Prostate gland (tissue), 2 donors: ENCODE measurements at places on chromosomes 7 and 10. TPM values are rescaled to one million over a fixed set of nuclear protein-coding genes. Genes with fewer than 3 reads are reported as not detected.

The CAMK1D gene
- total RNA-seq = 4.8 TPM

GRCh38 chr10:51532044-51532443 is 167.4 kb downstream of the CSTF2T start:
- no peak for DNase-seq

DNA sequence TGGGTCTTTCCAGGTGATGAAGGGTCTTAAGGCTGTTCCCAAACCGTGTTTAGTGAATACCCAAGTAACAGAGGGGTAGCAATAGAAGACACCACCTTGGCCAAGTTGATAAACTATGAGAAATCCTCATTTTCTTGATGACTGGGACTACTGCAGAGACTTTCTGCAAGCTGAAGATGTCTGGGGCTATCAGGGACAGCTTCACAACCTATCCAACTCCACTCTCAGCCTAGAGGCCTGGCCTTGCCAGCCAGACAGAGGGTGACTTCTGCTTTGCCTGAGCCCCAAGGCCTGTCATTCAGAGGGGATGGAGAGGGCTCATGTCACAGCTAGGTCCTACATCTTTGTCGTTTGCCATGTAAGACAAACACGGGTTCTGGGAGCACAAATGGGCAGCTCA is 255.9 kb upstream of the GRB10 start:
- no peak for DNase-seq

GRCh38 chr10:130737621-130738020 is 573.9 kb downstream of the TCERG1L start:
- no peak for DNase-seq

GRCh38 chr10:62895063-62895462 is 78.9 kb upstream of the EGR2 start:
- DNase-seq = no peak

- DNase-seq = peak; percentile 22
Observed at GRCh38 chr10:105952153-105952552, 1212.4 kb downstream of the SORCS1 start.

GRCh38 chr10:125151553-125152449 is 8.6 kb downstream of the CTBP2 start:
- DNase-seq = no peak

The MLXIPL gene
- total RNA-seq = 123 TPM

The SNCG gene
- total RNA-seq = 38.5 TPM

DNA sequence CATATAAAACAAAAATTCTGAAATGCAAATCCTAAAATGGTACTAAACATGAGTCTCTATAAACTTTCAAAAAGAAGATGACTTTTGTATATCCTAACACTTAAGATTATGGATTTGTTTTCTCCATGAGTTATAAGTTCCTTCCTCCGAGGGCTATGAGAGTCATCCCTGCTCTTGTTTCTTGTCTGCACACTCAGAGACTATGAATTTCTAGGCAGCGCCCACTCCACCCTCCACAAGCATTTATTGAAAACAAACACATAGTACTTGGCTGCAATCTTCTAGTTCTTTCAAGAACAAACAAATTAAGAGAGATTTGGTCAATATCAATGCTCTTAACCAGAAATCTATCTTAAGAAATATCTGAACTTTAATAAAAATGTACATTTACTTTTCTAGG is 211.7 kb downstream of the DKK1 start:
- no peak for DNase-seq

DNA sequence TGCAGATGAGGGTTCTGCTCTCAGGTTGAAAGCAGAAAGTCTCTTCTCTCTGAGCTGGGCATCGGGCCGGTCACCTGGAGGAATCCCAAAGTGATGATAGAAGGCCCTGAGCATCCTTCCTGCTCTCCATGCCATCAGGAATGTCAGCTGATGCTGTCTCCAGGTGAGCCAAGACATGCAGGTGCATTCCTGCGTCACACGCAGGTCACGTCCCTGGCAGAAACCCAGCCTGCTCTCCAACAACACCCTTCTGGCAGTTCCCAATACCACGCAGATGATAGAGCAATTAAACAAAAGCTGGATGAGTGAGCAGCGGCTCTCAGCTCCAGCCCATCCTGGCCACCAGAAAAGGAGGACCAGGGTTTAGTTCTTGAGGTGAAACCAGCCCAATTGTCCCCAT is 6.9 kb upstream of the WIPI2 start:
- DNase-seq = no peak

- no peak for DNase-seq
Observed at GRCh38 chr10:115998301-115998700, 274.7 kb downstream of the GFRA1 start.

DNA sequence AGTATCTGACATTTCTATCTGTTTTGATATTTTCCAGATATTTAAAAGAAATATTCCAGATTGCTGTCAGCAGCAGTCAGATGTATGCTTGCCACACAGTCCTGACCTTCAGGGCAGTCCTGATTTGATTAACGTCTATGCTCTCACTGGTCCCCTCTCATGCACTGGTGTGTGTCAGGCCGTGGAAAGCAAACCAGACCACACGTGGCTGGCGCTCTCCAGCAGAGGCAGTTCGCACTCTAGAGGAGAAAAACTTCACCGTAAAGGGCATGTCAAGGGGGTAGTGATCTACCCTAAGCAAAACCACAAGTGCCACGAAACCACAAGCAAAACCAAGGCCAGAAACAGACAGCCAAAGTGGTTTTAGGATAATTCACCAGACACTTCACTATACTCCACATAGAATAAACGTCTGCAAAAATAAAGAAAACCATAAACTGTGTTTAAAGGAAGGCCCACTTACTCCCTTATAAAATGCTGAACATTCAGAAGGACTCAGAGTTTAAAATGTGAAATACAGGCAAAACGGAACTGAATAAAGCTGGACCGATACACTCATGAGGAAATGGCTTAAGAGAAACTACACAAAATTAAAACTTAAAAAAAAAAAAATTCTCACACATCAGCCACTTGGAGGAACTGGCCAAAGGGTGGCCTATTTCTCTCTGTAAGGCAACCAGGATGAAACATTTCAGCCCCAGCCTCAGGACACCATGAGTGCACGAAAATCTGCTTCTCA is 26.4 kb downstream of the PARP12 start:
- no peak for DNase-seq

DNA sequence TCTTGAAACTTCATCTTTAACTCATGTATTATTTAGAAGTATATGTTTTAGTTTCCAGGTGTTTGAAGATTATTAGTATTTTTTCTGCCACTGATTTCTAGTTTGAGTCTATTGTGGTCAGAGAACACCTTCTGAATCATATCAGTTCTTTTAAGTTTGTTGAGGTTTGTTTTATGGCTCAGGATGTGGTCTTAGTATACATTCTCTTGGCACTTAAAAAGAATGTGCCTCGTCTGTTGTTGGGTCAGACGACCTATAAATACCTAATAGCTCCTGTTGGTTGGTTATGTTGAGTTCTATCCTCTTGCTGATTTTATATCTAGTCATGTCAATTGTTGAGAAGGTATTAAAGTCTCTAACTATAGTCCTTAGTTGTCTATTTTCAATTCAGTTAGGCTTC is 15.9 kb downstream of the TDRD1 start:
- no peak for DNase-seq

The SPDYE16 gene
- total RNA-seq = 0.51 TPM

DNA sequence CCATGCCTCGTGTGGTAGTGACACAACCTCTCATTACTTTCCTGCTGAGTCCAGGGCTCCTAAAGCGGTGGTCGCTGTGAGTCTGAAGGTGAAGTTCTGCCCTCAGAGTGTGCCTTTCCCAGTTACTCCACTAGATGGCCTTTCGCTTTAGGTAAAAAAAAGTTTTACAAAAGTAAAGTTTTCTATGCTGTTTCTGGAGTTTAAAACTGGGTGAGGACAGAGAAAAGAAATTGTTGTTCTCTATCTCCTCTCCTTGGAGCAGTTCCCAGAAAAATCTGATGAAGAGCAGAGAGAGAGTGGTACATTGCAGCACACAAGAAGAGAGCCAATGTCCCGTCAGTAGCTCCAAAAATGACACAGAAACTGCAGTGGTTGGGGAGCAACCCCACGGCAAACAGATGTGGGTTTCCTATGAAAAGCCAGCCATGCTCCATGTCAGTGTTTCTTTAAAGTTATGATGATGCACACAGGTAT is 257.1 kb downstream of the GLI3 start:
- DNase-seq = no peak

DNA sequence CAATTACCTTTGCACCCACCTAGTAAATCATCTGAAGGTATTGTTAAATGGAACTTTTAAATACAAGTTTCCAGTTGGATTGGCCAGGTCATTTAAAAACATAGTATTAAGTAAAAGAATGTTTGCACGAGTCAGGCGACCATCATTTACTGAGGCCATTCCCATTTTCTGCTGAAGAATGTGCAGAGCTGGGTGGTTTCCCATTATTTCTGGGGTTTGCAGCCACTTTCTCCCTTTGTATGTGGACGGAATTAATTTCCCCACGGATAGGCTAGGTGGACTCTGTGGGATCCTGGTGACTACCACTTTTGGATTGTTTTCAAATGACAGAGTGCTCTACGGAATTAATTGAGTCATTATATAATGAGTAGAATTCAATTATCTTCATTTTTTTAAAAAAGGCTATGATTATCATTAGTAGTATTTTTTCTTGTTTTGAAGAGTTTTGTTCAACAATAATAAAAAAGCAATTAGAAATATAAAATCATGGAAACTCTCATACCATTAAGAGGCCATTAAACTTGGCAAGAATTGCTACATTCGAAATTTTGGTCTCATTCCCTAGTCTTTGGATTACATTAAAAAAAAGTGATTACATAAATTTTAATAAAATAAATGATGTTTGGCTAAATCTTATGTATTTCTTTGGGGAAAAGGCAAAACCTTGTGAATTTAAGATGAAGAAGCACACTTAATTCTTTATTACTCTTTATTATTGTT is 120.4 kb upstream of the FZD8 start:
- DNase-seq = no peak

- DNase-seq = no peak
Observed at GRCh38 chr10:124706462-124707143, 37.6 kb downstream of the FAM53B start.

- no peak for DNase-seq
Observed at GRCh38 chr7:64892666-64893309, 10.3 kb upstream of the ZNF273 start.

- DNase-seq = no peak
Observed at GRCh38 chr7:142568435-142569097, 180.7 kb upstream of the PRSS1 start.

GRCh38 chr10:16968416-16969041 is 151.3 kb upstream of the RSU1 start:
- DNase-seq = no peak

GRCh38 chr7:35336444-35336843 is 82.5 kb upstream of the TBX20 start:
- DNase-seq = no peak

DNA sequence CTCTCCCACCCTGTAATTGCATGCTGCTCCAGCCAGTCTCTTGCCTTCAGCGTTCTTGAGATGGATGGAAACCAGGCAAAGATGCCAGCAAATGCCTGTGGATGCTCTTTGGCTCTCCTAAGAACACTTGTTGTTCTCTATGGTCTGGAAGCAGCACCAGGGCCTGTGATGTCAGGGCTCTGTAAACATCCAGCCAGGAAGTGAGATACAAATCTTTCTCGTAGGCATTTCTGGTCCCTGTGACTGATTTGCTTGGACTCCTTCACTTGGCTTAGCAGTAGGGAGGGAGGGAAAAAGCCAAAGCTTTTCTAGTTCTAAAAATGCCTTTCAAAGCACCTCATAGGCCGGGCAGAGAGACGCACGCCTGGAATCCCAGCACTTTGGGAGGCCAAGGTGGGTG is 201.3 kb downstream of the REEP3 start:
- DNase-seq = peak; percentile 79

DNA sequence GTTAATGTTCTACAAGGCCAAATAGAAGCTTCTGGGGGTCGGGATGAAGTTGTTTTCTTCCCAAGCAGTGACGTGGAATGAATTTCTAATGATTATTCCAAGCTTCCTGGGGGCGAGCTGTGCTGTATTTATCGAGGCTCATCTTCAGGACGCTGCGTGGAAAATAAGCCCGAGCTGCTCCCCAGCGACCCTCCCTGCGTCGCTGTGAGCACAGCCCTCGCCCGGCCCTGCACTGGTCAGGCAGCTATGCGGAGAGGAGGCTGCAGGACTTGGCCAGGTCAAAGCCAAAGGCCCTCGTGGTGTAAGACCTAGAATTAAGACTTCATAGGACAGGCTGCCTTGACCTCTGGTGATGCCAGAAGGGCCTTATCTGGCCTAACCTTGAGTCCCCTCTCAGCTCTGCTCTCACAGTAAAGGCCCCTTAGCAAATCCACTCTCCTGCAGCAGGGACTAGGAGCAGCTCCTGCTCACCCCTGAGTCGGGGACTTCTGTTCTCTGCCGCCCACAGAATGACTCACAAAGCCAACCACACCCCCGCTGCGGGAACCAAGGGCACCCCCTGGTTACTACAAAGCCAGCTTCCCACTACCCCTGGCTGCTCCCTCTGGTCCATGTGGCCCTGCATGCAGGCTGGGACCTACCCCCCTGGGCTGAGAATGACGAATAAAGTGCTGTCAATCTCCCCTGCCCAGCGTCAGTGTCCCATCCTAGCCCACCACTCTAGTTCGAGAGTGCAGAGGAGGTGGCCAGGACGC is 501.6 kb downstream of the TCERG1L start:
- no peak for DNase-seq

GRCh38 chr10:18718991-18719390 is 59.8 kb downstream of the ARL5B start:
- DNase-seq = no peak

DNA sequence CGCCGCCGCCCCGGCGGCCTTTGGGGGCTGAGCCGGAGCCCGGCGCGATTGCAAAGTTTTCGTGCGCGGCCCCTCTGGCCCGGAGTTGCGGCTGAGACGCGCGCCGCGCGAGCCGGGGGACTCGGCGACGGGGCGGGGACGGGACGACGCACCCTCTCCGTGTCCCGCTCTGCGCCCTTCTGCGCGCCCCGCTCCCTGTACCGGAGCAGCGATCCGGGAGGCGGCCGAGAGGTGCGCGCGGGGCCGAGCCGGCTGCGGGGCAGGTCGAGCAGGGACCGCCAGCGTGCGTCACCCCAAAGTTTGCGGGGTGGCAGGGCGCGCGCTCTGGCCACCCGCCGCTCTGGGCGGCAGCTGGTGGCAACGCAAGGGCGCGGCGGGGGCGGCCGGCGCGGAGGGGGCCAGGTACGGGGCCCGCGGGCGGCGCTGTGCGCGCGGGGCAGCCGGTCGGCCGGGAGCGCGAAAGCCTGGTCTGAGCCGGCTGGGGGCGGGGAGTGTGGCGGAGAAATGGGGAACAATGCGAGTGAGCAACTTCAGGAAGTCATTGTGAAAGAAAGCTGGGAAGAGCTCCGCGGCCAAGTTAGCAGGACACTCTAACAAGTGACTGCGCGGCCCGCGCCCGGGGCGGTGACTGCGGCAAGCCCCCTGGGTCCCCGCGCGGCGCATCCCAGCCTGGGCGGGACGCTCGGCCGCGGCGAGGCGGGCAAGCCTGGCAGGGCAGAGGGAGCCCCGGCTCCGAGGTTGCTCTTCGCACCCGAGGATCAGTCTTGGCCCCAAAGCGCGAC is at the start of gene IKZF1:
IKZF1 (plus strand) TSS at position 588 of the 782 bp plus-strand sequence. CDS start 14,346 bp downstream, outside the sequence.
- DNase-seq = no peak

The HTR5A gene
- not detected for total RNA-seq

DNA sequence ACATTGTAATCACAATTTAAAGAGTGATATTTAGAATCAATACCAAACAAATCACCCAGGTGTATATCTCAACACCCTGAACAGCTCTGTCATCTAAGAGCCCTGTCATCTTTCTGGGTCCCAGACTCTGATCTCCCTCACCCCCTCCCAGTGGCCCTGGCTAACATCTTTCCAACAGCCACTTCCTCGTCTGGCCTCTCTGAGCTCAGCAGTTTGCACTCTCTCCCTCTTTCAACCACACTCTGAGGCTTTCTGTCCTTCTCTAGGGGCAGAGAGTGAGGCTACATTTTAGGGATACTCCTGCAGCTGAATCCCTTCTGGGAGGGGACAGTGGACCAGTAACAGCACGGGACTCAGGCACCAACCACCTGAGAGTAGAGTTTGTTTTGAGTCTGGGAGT is 17.1 kb upstream of the PRRT4 start:
- DNase-seq = no peak
